ENCODE measurements at places on chromosomes 13 and 19.

DNA sequence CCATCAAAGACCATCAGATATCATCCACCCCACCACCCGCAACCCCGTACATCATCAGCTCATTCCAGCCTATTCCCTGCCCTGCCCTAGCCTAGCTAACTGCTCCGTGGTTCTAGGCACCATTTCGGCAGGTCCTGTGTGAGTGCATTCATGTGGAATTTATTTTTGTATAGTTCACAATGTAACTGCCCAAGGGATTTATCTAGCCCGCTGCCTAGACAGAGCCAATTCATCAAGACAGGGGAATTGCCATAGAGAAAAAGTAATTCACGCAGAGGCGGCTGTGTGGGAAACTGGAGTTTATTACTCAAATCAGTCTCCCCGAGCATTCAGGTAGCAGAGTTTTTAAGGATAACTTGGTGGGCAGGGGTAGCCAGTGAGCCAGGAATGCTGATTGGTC is 109.2 kb upstream of the UBL3 start:
- DNase-seq = no peak

DNA sequence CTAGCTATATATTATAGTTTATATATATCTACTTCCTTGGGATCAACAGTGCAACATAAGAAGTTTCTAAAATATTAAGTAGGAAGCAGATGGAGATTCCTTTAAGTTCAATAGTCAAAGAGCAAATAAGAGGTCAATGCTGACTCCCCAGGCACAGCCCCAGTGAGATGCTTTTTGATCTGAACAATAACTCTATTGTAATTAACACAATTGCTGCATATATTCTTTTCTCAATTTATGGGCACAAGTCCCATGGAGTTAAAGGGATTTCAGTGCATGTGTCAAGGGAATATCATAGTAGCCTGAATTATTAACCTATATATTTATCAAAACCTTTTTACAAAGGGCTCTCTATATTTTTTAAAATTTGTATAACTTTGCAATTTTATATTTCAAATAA is 180.8 kb downstream of the SPRY2 start:
- DNase-seq = no peak

GRCh38 chr13:73608711-73609485 is 525.3 kb downstream of the KLF12 start:
- no peak for DNase-seq

- no peak for DNase-seq
Measured at GRCh38 chr13:91169321-91170050, 178.0 kb upstream of the MIR17HG start.

GRCh38 chr19:23255700-23256099 is 5.5 kb upstream of the ZNF724 start:
- DNase-seq = no peak

- peak; percentile 12 for DNase-seq
Measured at GRCh38 chr13:110471833-110472162, 89.7 kb downstream of the RAB20 start.

- no peak for DNase-seq
Measured at GRCh38 chr13:105971312-105971711, 564.1 kb downstream of the EFNB2 start.

DNA sequence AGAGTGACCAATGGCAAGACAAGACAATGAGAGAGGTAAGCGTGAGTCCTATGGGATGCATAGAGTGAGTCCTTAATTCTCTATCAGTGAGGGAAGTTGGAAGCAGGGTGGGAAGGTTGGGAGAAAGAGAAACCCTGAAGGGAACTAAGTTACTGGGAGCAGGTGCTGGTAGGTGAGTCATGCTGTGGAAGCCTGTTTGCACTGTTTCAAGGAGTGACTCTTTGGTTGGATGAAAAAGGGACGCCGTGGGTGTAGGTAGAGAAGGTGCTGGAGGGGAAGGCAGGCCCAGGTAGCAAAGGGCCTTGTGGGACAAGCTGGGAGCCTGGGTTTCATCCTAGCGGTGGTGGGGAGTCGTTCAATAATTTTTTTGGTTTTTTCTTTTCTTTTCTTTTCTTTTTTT is 21.9 kb downstream of the IGFL1 start:
- no peak for DNase-seq

Data from natural killer cell treated with Interleukin-12 subunit alpha and Interleukin-12 subunit beta and Interleukin-15 and Interleukin-18, amount 100 ng/mL, for 72 hours (primary cell).